ENCODE measurements at places on chromosomes 12 and 14.

DNA sequence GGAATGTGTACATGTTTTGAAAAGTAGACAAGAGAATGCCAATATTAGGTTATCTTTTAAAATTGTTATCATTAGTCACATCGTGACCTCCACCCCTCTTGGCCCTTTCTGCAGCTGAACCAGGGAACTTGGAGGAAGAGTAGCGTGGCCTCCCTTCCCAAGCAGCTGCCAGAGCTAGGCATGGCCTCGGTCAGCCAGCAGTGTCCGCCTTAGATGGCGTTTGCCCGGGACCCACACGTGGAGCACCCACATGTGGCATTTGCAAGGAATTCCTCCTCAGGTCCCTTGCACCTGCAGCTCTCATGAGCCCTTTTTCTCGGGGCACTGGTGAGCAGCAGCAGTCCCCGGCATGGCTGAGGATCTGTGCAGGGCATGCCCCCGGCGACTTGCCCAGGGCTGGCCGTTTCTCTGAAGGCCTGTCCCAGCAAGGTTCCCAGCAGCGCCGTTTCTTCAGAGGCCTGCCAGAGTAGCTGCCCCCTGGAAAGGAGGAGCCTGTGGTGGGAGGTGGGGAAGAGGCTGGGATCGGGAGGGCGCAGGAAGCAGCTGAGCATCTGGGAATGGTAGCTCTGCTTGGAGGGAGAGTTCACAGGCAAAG, 10.8 kb downstream of the JDP2 start:
- no peak for DNase-seq

DNA sequence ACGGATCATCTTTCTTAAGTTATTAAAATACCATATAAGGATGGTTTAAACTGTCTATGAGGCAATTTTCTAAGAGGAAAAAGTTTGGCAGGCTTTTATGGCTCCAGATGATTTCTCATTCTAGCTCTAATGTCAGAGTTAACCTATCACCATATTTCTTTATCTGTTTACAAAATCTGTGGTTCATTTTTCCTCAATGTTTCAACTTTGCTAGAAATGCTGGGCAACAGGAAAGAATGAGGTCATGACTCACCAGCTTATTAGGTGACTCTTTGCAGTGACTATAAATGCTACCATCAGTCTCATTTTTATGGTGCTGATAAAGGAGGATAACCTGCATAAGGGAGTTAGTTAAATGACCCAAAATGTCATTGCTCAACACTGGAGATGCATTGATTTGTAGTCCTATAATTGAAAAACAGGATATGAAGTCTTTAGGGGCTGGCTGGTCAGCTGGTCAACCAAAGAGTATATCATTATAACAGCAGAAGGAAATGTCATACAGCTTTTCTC, 45.3 kb upstream of the RAP1B start:
- DNase-seq = peak; percentile 75

DNA sequence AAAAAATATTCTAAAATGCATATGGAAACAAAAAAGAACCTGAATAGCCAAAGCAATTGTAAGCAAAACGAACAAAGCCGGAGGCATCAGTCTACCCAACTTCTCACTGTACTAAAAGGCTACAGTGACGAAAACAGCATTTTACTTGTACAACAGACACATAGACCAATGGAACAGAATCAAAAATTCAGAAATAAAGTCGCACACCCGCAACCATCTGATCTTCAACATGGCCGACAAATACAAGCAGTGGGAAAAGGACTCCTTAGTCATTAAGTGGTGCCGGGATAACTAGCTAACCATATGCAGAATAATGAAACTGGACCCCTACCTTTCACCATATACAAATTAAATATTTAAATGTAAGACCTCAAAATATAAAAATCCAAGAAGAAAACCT, 203.9 kb upstream of the PPFIA2 start:
- no peak for DNase-seq

GRCh38 chr12:25957793-25958427, 572 bp upstream of the RASSF8 start:
- DNase-seq = peak; percentile 71

GRCh38 chr14:101620031-101620788, 58.9 kb downstream of the DIO3 start:
- DNase-seq = no peak

- no peak for DNase-seq
Observed at GRCh38 chr12:121550974-121551634, 29.7 kb downstream of the KDM2B start.

- no peak for DNase-seq
Observed at GRCh38 chr12:122117979-122118378, 39.4 kb downstream of the MLXIP start.

DNA sequence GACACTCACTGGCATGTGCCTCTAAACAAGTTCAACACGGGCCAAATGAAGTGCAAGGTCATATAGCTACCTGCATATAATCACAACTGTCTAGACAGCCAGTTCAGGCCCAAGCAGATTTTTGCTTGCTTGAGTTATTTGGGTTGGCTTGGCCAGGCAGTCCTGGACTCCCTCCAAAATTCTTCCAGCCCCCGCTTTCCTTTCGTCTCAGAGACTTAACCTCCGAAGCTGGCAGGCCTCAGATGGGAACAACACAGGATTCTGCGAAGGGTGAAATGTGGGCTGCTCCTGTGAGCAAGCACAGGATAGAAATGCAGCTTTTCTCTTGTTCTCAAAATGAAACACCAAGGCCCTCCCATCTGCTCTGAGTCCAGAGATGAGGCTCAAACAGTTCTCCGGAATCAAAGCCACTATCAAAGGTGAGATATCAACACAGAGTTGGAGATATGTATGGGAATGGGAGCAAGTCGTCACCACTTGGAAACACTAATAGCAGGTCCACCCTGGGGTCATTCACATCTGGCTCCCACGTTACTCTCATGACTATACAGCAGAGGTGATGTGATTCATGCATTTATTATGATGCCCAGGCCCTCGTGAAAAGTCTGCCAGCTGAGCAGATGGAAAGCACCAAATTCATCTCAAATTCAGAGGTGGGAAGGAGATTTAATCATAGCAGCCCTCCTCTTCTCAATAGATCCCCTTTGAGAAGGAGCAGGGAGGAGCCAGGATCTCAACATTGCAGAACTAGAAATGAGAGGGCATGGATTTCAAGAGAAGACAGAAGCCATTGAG, 389.8 kb downstream of the NUAK1 start:
- peak; percentile 76 for DNase-seq

Data from brain microvascular endothelial cell (primary cell).